Epithelial cell of proximal tubule (primary cell): ENCODE measurements at places on chromosomes 16 and 17. TPM values are rescaled to one million over a fixed set of nuclear protein-coding genes. Genes with fewer than 3 reads are reported as not detected.

The OR1D5 gene
- total RNA-seq = not detected in 2 replicates

GRCh38 chr16:4347010-4347409, 4.1 kb downstream of the PAM16 start:
- no peak for DNase-seq

DNA sequence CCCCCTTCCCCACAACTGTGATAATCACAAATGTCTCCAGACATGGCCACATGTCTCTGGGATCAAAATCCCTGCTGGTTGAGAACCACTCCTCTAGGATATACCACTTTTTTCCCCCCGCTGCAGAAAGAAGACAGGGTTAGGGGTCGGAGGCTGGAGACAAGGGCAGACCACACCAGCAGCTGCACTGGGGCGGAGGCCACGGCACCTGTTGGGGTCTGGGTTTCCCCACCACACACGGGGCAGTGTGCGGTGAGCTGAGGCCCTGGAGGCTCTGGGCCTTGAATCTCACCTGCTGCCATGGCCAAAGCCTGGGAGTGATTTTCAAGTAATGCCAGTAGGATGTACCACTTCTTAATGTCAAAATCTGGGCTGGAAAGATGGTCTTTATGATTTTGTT, 320.5 kb downstream of the SNX29 start:
- no peak for DNase-seq

- peak; percentile 58 for DNase-seq
Measured at GRCh38 chr16:48366165-48367093, 18.8 kb downstream of the SIAH1 start.

The TBC1D10B gene
- total RNA-seq = 51.8 and 53.6 TPM in 2 replicates

The C17orf107 gene
- 1.3 and 1.4 TPM in 2 replicates for total RNA-seq

The FKBP10 gene
- 106 and 143 TPM in 2 replicates for total RNA-seq

- no peak for DNase-seq
Measured at GRCh38 chr17:44304651-44305050, 3.8 kb upstream of the RUNDC3A start.

DNA sequence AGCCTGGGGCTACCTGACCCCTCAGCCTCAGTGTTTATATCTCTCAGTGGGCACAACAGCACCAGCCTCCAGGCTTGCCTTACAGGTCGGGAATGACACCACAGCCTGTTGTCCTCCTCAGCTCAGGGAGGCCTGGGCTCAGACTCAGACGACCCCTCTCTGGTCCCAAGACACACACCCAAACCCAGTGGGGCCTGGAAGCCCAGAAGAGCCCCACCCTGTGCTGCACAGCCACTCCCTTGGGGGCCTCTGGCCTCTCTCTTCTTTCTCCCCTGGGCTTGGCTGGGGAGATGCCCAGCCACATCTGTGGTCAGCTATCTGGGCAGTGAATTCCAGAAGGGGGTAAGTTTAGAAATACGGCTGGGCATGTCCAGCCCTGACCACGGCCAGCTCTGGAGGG, 2.4 kb downstream of the NATD1 start:
- no peak for DNase-seq

DNA sequence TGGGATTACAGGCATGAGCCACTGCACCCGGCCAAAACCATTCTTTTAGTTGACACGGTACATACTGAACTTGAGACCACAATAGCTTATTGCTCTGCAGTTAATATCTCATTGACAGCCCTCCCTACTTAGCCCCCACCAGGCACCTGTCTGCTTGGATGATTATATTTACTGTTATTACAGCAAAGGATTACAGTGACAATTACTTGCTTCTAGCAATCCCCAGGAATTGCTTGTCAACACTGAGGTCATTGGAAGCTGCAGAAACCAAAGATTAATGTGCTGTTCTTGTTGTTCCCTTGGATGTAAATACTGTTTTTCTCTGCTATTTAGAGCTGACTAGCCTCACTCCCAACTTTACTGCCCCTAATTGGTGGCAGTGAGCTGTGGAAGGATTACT, 211.2 kb downstream of the LGALS9B start:
- no peak for DNase-seq

DNA sequence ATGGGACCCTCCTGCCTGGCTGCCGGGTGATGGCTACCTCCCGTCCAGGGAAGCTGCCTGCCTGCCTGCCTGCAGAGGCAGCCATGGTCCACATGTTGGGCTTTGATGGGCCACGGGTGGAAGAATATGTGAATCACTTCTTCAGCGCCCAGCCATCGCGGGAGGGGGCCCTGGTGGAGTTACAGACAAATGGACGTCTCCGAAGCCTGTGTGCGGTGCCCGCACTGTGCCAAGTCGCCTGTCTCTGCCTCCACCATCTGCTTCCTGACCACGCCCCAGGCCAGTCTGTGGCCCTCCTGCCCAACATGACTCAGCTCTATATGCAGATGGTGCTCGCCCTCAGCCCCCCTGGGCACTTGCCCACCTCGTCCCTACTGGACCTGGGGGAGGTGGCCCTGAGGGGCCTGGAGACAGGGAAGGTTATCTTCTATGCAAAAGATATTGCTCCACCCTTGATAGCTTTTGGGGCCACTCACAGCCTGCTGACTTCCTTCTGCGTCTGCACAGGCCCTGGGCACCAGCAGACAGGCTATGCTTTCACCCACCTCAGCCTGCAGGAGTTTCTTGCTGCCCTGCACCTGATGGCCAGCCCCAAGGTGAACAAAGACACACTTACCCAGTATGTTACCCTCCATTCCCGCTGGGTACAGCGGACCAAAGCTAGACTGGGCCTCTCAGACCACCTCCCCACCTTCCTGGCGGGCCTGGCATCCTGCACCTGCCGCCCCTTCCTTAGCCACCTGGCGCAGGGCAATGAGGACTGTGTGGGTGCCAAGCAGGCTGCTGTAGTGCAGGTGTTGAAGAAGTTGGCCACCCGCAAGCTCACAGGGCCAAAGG, 36.8 kb downstream of the NLRC5 start:
- DNase-seq = no peak

DNA sequence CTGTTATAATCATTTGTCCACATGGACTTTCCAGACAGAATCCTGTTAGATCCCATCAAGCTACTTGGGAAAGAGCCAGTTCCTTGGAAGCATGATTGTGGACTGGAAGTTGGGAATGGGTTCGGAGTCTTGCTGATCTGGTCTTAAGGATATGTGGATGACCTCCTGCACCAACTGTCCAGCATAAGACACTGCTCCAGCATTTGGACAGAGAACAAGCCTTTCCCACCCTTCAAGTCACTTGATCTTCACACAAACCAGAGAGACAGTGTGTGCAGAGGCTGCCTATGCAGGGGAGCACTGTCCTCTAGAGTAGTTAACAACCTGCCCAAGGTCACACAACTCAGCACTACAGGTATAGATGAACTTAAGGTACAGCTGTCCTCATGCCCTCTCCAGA, 5.8 kb upstream of the MT1B start:
- no peak for DNase-seq

- no peak for DNase-seq
Measured at GRCh38 chr17:74807441-74807840, 31.3 kb upstream of the NAT9 start.

The SYNGR2 gene
- 66.7 and 137 TPM in 2 replicates for total RNA-seq

DNA sequence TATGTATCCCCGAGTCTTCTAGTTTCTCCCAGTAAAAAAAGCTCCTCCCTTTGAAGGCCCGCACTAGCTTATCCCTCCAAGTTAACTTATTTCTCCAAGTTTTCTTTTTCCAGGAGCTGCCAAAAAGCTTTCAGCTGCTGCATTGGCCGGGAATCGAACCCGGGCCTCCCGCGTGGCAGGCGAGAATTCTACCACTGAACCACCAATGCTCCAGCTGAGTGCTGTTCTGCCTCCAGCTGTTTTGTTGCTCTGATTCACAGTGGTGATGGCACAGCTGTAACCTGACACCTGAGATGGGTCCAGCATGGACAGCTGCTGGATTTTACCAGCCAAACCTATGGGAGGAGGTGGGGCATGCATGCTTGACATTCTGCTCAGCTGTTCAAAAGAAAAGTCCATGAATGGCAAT, 22.1 kb downstream of the VAC14 start:
- DNase-seq = no peak

The TPSD1 gene
- total RNA-seq = not detected in 2 replicates

DNA sequence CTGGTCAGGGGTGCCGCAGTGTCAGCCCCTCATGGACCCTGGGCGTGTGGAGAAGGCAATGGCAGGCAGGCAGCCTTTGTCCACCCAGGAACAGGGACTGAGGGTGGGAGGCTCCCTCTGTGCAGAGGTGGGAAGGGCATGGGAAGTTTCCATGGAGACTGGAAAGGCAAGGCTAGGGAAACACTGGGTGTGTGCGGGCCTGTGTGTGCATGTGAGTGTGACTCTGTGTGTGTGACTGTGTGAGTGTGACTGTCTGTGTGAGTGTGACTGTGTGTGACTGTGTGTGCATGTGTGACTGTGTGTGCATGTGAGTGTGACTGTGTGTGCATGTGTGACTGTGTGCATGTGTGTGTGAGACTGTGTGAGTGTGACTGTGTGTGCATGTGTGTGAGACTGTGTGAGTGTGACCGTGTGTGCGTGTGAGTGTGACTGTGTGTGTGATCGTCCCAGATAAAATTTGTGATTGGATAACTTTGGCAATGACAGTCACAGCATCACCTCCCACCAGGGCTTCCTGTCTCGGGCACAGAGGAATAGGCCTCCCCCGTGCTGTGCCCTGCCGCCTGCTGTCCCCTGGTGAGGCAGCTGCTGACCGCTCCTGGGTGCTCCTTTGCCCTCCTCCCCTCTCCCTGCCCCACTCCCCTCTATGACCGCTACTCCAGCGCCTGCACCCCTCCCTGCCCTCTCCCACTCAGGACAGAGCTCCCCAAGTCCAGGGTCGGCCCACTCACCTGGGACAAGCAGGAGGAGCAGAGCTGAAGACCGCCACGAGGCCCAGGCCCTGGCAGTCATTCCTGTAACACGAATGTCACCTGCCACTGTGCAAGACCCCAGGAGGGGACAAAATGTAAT, 698 bp downstream of the CD300C start:
- DNase-seq = no peak

DNA sequence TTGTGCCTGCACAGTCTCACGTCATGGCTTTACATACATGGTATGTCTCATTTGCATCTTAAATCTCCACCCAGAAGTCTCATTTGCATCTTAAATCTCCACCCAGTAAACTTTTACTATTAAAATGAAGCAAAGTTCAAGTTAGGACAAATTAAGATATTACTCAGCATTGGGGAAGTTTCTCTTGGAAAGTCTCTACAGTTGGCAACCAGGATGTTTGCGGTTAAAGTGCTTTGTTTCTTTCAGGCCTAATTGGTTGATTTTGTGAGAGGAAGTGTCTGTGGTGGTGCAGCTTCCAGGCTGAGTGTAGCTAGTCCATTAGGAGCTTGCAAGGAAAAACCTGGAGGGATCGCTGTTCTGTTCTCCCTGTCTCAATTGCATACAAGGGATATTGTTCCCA, 1373.3 kb upstream of the GOT2 start:
- no peak for DNase-seq

DNA sequence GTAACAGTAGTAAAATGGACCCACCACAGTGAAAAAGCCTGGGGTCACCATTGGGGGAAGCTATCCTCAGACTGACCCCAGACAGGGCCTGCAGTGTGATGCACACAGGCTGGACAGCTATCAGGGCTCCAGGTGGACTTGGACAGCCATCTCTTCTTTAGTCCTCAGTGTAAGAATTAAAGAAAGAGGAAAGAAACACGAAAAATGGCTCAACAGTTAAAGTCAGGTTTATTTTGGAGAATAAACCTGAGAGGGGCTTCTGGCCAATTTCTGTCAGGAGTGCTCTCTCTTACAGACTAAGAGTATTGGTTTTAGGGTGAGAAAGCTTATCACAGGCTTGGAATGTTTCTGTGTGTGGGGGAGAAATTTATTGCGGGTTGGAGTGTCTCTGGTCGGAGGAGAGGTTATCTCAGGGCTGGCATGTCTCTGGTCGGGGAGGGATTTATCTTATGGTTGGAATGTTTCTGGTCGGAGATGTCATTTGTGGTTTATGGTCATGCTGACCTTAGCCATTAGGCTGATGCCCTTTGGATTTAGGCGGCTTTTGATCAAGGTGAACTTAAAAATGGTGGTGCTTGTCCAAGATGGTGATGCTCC, 10.8 kb upstream of the B4GALNT2 start:
- DNase-seq = no peak

- DNase-seq = peak; percentile 42
Measured at GRCh38 chr16:70162041-70162451, 11.5 kb upstream of the CLEC18C start.

- peak; percentile 90 for DNase-seq
Measured at GRCh38 chr17:44518032-44518431, 14.8 kb upstream of the GPATCH8 start.

The DCUN1D3 gene
- total RNA-seq = 7.2 and 7.5 TPM in 2 replicates

DNA sequence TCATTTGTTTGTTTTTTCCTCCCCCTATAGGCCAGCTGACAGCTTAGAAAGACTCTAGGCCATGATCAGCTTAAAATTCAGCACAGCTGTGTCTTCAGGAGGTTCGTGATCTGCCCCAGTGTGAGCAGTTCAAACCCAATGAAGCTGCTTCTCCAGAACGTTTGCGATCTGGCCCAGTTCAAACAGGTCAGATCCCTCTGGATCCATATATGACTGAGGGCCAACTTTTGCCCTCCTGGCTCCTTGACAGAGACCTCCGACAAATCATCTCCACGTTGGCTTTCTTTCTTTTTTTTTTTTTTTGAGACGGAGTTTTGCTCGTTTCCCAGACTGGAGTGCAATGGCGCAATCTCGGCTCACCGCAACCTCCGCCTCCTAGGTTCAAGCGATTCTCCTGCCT, 50.2 kb upstream of the ATF7IP2 start:
- DNase-seq = no peak

DNA sequence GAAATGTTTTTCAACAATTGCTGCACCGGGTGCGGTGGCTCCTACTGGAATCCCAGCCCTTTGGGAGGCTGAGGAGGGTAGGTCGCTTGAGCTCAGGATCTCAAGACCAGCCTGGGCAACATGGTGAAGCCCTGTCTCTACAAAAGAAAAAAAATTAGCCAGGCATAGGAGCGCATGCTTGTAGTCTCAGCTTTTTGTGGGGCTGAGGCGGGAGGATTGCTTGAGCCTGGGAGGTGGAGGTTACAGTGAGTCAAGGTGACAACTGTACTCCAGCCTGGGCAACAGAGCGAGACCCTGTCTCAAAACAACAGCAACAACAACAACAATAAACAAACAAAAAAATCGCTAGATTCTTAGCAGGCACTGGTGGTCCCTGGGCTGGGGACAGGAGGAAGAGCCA, 28.5 kb downstream of the IL21R start:
- DNase-seq = no peak

- DNase-seq = no peak
Measured at GRCh38 chr16:23757937-23758619, 3.3 kb downstream of the CHP2 start.

GRCh38 chr17:4262703-4263102, 1.1 kb downstream of the ANKFY1 start:
- DNase-seq = no peak

GRCh38 chr17:17406225-17406624, 70.6 kb upstream of the MED9 start:
- no peak for DNase-seq
